NCI-H1694 (cell line): ENCODE measurements at places on chromosomes 2 and 18.

DNA sequence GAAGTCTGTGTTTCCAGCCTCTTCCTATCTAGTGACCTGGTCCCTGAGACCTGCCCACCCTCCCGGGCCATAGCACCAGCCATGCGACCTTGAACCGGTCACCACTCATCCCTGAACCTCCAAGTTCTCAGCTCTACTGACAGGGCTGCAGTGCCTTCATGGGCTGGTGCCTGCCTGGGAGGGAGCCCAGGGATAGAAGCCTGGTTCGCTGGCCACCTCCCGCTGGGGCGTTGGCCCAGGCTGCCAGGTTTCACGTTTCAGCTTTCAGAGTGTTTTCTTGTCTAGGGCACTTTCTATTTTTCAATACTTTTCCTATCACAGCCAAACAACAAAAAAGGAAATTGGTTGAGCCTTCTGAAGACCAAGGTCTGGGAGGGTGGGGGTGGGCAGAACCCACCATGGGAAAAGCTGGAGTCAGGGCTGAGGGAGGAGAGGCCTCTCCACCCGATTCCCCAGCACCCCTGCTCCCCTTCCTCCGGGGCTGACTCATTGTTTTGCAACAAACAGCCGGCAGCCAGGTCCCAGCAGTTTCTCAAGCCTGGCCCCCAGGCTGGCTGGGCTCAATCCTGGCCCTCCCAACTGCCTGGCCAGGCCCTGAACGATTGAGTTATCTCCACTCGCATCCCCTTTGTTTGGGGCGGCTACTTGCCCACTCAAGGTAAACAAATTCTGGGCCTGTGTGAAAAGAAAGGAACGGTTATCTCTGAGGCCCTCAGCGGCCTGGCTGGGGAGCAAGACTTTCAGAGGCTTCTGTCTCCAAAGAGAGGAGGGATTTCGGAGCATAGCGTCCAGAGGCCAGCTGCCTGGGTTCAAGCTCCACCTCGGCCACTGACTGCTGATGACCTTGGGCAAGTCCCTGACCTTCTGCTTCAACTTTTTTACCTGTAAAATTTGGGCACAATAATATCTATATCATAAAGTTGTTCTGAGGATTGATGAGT, 47.5 kb downstream of the ZFP36L2 start:
- no peak for DNase-seq

DNA sequence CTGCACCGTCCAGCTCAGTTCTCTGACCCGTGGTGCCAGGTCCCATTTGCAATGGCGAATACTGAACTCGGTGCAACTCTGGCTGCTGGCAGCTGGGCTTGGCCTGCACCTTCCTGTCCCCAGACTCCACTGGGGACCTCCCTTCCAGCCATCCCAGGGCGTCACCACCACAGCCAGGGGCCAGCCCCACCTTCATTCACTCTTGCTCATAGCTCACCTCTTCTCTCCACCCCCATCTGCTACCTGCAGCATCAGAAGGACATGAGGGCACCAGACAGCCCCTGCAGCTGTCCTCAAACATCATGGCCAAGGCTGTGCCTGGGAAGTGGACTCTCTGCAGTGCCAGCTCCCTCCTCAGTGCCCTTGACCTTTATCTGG, 16.2 kb upstream of the ALPI start:
- no peak for DNase-seq

DNA sequence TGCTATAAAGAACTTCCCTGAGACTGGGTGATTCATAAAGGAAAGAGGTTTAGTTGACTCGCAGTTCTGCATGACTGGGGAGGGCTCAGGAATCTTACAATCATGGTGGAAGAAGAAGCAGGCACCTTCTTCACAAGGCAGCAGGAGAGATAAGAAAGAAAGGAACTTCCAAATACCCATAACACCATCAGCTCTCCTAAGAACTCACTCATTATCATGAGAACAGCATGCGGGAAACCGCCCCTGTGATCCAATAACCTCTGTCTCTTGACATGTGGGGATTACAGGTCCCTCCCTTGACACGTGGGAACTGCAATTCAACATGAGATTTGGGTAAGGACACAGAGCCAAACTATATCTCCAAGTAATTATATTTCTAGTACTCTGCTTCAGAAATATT, 163.8 kb upstream of the CDH20 start:
- DNase-seq: no peak

GRCh38 chr2:116585669-116586327, 1228.7 kb upstream of the DDX18 start:
- no peak for DNase-seq

DNA sequence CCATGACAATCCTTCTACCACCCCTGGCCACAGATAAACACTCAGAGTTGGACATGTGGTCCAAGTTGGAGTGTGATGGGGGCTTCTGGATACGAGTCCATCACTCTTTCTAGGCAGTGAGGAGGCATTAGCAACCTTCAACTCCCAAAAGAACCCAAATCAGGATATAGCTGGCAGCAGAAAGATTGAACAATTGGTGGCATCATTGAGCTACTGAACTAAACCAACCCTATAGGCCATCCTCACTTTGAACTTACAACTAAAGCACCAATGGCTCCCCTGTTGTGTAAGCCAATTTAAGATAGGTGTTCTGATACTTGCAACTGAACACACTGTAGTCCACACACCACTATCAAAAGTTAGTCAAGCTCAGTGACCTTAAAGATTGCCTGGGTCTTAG, 24.0 kb upstream of the MARCO start:
- DNase-seq: no peak

DNA sequence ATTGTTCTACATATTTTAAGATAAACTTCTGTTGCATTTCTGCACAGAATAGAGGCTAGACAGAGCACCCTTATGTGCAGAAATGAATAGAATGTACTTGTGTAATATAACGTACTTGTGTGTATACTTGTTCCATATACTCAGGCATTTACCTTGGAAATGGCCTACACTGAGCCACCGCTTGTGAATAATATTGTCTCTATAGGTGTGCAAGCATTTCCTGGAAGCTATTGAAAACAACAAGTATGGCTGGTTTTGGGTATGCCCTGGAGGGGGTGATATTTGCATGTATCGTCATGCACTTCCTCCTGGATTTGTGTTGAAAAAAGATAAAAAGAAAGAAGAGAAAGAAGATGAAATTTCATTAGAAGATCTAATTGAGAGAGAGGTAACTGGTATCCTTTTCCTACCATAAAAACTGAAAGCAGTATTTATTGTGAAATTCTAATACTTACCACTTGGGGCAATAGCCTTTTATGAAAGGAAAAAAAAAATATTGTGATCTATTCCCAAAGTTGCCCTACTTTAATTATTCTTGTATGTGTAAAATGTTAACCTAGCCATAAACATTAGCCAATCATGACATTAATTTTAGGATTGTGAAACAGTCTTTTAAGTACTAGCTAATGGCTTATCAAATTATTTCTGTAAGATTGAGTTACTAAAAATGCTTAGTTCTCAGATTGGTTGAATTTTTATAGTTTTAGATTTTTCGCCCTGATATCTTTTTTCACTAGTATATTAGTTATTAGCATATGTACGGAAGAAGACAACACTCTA, 18.0 kb downstream of the ZC3H15 start:
- peak; percentile 29 for DNase-seq

DNA sequence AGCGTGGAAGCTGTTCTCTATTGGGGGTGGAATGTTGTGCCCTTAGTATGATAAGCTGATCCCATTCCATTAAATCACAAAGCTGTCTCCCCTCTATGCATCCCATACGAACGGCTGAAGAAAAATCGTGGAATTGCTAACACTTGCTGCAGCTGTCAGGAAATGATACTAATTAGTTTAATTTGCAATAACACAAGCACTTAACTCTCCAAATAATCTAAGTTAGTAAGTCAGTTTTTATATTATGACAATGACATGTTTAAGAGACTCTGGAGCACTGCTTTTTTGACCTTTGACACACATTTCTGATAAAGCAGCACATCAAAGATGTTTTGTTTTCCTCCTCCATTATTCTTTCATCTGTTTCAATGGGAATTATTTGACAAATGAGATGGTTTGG, 123.7 kb upstream of the SATB2 start:
- DNase-seq: no peak

GRCh38 chr2:55047677-55048299, 2.5 kb downstream of the RTN4 start:
- DNase-seq: no peak

DNA sequence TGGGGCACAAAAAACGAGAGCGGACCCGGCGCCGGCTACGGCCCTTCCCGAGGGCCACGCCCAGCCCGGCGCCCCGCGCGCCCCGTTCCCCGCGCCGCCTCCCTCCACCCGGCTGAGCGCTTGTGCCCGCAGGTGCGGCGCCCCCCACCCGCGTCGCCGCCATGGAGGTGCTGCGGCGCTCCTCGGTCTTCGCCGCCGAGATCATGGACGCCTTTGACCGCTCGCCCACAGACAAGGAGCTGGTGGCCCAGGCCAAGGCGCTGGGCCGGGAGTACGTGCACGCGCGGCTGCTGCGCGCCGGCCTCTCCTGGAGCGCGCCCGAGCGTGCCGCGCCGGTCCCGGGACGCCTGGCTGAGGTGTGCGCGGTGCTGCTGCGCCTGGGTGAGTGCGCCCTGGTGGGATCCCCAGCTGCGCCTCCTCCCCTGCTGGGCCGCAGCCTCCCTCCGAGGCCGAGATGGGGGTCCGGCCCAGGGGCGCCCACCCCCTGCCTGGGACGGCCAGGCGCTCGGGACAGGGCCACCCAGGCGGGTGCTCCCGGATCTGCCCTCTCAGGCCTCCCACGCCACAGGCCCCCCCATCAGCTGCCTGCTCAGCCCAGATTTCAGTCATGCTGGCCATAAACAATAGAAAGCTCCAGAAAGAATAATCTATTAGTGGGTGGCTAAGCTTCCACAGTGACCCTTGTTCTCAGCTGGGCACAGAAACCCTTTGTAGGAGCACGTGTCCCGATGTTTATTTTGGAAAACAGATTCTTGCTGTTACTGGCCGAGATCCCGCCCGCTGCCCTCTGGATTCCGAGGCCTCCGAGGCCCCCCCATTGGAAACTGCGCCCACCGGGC, 997 bp downstream of the BOK start:
- DNase-seq: no peak

- DNase-seq: no peak
Measured at GRCh38 chr18:52311331-52311730, 28.7 kb upstream of the DCC start.

GRCh38 chr2:241762933-241763369, 13.7 kb upstream of the GAL3ST2 start:
- DNase-seq: no peak

GRCh38 chr2:186713691-186714090, 19.8 kb downstream of the FAM171B start:
- no peak for DNase-seq

DNA sequence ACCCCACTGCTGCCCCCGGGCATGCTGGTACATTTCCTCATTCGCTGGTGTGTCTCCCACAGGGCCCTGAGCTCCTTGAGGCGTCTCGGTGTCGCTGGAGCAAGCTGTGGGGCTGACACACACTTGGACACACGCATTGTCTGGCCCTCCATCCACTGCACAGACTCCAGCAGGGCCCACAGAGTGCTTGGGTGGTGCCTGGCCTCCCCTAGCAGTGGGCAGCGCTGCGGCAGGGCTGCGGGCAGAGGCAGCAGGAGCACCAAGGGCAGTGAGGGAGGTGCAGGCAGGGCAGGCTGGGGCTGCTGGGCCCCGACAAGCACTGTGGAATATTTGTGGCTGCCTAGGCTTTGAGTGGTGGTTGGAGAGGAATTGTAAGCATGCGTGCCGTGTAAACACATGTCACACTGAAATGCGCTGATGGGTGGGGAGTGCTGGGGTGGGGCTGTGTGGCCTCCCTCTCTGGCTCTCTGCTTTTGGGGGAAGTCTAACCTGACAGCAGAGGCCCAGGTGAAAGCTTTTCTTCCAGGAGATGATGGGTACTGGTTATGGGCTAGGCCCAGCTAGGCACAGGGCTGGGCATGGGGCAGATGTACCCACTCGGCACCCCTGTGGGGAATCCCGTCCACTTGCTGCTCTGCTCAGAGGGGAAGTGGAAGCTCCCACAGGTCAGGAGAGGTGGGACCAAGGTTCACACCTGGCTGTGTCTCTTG, 55.5 kb upstream of the HS6ST1 start:
- DNase-seq: no peak

DNA sequence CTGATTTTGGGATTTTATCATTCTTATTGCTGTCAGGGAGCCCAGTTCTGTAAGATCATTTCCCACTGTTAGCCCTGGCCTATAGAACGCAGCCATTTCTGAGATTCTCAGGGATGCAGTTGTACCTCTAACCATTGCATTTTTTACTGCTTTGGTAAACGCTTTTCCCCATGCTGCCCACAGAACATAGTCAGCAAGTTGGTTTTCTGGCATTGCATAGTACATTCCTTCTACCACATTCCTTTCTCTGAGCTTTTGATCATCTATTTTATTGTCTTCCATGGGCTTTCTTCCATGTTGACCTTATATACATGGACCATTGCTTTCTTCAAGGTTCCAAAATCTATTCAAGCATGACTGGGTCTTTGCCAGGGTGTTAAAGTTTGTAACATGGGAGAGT, 86.8 kb upstream of the ST6GAL2 start:
- no peak for DNase-seq

GRCh38 chr2:140698636-140699035, 1432.2 kb downstream of the LRP1B start:
- DNase-seq: no peak

DNA sequence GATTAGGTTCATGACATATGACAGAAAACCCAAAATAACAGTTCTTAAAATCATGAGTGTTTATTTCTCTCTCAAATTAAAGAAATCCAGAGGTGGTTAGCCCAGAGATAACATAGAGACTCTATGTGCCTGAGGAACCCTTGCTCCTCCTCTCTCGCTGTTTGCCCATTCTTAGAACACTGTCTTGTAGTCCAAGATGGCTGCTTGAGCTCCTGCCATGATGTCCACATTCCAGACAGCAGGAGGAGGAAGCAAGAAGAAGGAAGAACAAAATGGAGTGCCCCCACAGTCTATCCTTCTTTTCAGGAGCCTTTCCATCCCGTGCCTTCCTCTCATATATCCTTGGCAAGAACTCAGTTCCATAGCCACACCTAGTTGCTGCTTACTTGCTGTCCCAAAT, 13.9 kb upstream of the ST8SIA5 start:
- DNase-seq: no peak

DNA sequence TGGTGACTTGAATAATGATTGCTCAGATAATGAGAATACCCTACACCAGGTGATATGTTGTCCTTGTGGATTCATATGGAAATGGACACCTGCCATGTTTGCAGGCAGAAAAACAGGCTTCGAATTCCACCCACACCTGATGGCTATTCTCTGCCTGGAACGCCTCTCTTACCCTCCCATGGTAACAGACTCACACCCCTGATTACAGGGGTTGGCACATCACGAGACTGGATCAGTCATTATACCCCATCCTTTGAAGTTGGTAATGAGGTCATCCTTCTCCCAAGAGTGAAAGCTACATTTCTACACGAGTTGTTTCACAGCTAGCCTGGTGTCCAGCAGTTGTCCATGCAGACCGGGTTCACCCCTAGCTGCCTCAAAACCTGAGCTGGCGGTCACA, 71.4 kb upstream of the MBOAT2 start:
- no peak for DNase-seq

DNA sequence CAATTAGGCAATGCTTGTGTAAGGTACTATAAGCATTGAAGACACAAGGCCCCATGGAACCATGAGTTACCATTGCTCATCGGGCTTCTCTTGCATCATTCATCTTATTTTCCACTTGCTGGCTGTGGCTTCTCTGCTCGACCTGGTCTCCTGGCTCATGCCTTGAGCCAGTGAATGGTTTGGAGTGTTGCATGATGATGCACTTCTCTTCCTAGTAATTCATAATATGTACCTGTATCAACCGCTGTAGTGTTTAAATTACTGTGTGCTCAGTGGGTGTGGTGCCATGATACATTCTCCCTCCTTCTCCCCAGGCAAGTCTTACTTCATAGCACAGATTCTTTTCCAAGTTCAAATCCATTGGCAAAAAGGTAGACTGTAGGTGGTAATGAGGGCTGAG, 66.8 kb downstream of the ABCA12 start:
- no peak for DNase-seq
